ENCODE measurements at places on chromosomes 1 and 21.

- DNase-seq = peak; percentile 38
Observed at GRCh38 chr1:91997607-91998195, 32.1 kb upstream of the EPHX4 start.

DNA sequence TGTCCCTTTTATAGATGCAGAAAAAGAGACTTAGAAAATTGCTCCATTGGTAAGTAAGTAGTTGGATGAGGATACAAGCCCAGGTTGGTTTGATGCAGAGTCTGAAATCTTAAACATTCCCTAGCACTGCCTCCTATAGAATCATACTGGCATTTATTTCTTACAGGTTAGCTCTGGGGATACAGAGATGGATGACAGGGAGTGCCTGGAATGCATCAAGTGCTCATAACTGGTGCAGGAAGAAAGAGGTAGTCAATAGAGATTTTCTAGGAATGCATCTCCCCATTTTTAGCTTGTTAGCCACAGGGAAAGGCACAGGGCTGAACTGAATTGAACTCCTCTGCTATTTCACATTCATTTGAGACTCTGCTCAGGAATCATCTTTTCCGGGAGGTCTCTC, 269.0 kb upstream of the USP24 start:
- no peak for DNase-seq

DNA sequence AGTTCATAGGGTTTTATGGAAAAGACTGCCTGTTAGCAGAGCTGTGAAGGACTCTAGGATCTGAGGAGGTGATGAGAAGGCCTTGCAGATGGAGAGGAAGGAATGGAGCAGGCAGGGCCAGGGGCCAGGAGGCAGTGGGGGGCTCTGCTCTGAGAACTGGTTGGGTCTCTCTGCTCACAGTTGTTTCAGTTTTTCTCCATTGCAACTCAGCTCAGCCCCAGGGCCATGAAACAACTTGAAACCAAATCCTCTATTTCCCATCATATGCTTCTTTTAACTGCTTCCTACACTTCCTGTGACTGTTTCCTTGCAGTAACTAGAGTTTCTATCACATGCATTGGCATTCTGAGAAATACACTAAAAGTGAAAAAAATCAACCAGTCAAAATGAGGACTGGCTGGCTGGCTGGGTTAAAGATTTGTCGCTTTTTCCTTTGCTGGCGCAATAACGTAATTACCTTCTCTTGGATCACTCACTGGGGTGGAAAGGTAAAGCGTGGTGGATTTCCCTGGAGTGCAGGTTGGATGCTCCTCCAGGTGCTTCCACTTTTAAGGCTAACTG, 172.0 kb downstream of the CDC7 start:
- no peak for DNase-seq

DNA sequence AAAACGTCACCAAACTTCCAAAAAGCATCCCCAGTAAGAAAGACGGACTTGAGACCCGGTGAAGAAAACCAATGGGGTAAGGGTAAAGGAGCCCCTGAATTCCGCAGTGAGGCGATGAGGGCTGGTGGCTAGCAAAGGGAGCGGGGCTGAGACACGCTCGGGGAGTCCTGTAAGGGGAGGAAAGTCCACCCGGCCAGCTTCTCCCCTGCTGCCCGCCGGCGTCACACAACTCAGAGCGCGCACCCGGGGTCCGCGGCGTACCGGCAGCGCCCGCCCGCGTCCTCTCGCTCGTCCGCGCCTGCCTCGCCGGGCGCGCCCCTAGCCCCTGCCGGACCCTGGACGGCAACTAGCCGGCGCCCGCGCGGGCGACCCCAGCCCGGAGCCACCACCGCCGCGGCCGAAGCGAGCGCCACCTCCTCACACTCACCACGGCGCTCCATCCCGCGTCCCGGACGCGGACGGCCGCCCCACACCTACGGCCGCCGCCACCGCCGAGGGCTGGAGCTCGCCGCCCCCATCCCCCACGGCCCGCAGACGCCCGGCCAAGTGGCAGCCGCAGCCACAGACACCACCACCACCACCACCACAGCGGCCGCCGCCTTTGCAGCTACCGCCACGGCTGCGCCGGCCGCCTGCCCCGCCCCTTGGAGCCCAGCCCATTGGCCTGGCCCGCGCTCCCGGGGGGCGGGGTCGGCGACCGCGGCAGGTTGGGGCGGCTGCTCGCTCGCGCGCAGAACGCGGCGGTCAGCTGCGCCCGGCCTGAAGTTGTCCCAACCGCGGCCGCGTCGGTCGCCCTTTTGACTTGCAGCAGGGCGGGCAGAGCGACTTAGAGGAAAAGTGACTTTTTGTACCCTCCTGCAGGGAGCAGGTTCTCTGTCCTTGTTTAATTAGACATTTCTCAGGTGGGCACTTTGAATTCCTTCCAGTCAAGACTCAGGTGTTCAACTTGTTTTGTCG, 10.0 kb upstream of the ARHGAP29 start:
- DNase-seq = peak; percentile 86

DNA sequence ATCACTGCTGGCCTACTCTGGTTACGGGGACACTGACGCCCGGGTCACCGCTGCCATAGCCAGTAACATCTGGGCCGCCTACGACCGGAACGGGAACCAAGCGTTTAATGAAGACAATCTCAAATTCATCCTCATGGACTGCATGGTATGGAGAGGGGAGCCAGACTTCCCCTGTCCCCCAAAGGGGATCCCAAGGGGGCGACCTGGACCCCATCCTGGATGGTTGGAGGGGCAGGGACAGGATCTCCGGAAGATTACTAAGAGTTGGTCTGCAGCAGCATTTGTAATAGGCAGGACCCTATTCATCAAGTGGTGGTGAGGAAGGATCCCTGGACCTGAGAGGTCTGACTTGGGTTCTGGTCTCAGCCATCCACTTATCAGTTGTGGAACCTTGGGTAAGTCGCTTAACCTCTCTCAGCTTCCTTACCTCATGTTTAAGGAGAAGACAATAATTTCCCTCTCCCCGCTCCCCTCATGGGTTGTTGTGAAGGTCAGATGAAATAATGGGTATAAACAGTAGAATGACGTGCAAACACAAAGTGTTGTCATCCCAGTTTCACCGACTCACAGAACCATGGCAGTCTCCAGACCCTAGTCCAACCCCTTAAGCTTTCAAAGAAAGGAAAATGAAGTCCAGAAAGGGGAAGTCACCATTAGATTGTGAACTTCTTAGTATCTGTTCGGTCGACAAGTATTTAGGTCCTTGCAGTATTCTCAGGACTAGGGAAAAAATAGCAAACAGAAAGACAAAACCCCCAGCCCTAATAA, 883 bp downstream of the LAMTOR2 start:
- DNase-seq = no peak

DNA sequence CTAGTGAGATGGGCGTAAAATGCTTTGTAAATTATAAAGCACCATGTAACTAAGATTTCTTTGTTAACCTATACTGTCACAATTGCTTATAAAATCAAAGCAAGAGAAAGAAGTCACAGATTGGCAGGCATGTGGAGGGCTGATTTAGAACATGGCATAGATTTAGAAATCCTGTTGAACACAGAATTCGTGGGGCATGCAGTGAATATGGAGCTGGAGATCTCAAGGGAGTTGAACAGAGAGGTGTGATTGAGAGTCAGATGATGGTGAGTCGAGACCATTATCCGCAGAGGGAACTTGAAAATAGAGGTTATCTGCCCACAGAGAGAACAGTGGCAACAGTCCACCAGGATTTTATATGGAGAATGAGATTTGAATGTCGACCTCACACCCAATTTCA, 27.6 kb downstream of the PBX1 start:
- no peak for DNase-seq

DNA sequence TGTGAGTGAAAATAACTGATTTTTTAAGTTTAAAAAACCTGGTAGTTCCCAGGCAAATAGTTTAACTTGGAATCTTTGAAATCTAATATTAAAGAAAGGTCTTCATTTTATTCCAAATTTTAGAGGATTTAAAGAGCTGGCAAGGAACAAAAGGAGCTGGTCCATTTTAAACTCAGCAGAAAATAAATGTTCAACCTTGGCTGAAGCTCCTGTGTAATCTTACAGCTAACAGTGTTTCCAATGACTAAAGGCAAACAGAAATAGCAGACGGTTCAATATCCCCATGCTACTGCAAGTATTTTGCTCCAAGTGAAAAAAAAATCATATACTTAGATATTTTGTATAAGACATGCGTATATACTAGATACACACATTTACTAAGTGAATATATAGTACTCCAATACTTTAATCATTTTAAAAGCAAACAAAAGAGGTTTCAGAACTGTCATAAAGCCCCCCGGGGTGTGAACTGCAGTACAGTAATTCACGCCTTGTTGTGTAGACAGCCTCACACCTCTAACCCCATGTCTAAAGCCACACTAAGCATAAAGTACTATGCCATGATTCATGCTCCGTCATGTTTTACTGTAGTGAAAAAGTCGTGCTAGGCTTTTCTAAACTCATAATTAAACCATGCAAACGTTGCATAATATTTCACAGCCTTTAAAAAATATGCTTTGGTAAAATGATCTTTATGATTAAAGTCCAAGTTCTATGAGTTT, 132.2 kb downstream of the CLIC6 start:
- no peak for DNase-seq

- no peak for DNase-seq
Observed at GRCh38 chr1:101728029-101728428, 268.7 kb downstream of the OLFM3 start.

DNA sequence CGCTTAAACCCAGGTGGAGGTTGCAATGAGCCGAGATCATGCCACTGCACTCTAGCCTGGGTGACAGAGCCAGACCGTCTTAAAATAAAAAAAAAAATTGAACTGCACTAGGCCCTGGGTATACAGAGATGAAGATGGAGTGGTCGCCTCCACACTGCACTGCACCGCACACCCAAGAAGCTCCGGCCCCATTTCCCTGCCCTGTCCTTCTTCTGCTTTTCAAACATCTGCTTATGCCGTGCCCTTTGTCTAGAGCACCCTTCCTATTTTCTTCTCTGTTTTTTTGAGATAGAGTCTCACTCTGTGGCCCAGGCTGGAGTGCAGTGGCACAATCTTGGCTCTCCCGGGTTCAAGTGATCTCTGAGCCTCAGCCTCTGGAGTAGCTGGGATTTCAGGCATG, 17.4 kb downstream of the IQGAP3 start:
- no peak for DNase-seq

DNA sequence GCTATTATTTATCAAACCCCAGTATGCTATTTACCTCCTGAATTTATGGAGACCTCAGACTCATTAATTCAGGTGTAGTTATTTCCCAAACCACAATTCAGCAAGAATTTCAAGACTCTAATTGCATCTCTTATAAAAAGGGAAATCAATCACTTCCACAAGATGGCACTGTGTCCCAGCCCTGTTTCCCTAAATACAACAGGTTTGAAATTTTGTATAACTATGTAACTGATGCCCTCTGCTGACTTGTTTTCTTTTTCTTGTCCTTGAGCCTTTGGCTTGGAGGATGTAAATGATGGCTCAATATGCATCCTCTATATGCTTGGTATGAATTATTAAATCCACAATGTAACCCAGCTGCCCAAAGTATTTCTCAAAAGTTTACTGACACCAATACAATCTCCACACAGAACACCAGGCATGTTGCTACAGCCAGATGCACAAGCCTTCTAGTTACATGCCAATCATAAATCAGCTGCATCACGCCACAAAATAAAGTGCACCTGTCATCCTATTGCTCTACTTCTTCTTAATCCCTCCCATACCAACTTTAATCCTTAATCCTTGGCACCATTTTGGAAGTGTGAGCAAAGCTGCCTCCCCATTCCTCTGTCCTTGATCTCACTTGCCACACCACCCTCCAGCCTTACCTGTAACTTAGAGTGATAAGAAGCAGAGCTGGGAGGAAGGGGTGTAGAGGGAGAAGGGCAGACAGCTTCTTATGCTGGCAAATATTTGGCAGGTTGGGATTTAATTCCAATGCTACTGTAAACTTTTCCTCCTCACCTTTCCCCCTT, 9.0 kb downstream of the C1orf105 start:
- peak; percentile 43 for DNase-seq

GRCh38 chr1:199042193-199042592, 403.4 kb downstream of the PTPRC start:
- DNase-seq = no peak

GRCh38 chr1:228743405-228743804, 8.1 kb downstream of the RHOU start:
- DNase-seq = no peak

GRCh38 chr21:23936991-23937390, 1670.3 kb downstream of the MRPL39 start:
- DNase-seq = no peak

DNA sequence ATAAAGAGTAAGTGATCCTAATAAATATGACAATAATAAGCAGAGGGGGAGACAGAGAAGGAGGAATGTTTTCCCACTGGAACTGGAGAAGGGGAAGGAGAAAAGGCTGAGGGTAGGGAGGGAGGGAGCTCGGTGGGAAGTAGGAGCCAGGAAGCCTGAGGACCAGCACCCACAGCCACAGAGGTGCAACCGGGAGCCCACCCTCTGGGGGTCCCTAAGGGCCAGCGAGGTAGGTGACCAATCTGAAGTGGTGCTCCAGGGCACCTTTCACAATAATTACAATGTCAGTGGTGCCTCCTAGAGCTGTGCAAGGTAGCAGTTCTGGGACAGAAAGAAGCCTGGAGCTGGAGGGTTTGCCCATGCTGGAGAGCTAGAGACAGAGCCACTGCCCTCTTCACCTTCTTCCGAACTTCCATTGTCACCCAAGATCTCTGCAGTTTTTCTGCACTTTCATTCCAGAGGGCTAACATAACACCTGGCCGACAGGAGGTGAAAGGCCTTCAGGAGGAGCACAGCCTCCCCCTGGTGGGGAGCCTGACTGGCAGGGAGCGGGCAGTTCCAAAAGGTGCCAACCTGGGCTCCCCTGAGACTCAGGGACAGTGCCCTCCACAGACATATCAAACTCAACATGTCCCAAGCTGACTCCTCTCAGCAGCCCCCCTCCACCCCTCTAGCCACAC, 4.1 kb upstream of the AHCYL1 start:
- DNase-seq = no peak

DNA sequence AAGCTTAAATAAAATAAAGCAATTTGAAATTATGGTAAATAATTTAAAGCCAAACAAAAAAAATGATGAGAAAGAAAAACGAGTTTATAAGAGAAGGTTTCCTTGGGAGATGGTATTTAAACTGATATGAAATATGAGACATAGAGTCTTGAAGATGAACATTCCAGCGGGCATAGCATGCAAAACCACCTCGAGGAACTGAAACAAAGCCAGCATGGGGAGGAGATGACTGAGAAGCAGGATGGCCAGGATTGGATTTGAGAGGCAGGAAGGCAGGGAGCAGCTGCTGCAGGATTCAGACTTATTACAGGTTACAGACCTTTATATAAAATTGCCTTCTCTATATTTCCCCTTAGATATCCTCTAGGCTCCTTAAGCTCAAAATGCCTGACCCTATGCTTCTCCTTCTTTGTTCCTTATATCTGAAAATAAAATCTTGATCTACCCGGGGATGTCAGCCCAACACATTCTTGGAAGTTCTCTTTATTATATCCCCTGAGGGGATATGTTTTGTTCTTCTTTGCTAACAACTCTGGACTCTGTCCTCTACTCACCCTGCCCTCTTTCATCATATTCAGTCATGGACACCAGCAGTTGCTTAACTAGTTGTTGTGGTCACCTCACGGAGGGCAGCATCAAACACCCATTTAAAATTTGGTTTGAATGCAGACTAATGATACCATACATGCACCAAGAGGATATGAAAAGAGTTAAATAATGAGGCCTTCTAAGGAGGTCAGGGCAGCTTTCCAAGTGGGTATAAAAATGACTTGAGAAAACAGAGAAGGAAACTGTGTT, 719.1 kb upstream of the B3GALT2 start:
- no peak for DNase-seq

- DNase-seq = no peak
Observed at GRCh38 chr1:68347415-68347814, 102.3 kb downstream of the RPE65 start.

GRCh38 chr1:245952383-245953026, 554.6 kb downstream of the SMYD3 start:
- DNase-seq = no peak

- no peak for DNase-seq
Observed at GRCh38 chr1:201893431-201893830, 4.7 kb downstream of the SHISA4 start.

All from AG08396 (cell line).